EH (cell line): ENCODE measurements at places on chromosomes 6 and 20.

GRCh38 chr6:50305660-50306059 is 255.9 kb upstream of the DEFB112 start:
- DNase-seq: no peak

DNA sequence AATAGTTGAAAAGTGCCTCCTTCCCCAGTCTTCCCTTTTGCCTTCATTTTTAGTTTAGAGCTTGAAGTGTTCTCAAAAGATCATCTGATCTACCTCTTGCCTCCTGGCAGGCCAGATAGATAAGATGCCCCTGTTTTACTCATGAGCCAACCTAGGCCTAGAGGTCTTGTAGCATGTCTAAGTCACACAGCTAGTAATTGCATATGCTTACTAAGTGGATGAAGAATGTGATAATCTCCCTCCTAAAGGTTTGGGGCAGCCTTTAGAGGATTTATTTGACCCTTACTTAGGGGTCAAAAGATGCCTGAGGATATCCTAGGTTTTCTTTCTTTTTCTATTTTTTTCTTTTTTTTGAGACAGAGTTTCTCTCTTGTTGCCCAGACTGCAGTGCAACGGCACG is 2.1 kb downstream of the C6orf141 start:
- DNase-seq: no peak

DNA sequence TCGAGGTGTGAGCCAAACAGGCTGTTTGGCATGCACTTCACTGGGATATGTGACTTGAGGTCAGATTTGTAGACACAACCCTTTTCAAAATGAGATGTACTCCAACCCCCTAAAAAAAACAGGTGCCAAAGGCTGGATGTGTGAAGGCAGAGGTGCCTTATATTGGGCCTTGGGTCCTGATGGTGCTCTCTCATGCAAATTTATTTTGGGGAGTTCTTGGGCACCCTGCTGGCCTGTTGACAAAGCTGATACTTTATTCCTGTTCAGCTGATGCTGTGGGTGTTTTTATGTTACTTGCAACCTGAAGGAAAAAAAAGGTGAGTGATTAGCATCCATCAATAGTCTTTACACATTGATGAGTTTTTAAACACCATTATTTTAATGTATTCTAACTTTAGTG is 121.5 kb downstream of the DNAH8 start:
- no peak for DNase-seq

DNA sequence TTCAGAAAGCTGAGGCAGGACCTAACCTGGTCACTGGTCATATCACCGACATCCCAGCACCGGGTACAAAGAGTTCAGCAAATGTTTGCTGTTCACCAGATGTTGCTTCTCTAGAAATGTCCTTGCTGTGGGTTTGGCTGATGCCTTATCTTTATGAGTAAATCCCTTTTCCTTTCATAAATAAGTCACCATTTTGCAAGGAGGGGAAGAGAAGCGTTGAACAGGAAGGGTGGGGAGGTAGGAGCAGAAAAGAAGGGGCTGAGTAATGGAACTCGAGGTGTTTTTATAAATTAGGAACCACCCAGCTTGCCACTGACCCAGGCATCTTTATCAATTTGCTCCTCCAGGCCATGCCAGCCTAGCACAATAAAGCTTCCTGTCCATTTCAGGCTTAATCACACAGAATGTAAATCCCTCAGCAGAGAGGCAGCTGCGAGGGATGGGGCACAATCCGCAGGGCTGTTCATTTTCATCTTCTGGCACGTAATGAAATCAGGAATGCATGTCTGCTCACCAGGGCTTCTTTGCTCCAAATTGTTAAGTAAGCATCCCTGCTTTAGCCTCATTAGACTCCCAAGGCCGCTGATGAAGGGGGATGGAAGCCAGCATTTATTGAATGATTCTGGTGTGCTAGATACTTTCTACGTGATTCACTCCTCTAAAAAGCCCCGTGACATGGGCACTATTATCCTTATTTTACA is 371.9 kb upstream of the CHD6 start:
- no peak for DNase-seq

DNA sequence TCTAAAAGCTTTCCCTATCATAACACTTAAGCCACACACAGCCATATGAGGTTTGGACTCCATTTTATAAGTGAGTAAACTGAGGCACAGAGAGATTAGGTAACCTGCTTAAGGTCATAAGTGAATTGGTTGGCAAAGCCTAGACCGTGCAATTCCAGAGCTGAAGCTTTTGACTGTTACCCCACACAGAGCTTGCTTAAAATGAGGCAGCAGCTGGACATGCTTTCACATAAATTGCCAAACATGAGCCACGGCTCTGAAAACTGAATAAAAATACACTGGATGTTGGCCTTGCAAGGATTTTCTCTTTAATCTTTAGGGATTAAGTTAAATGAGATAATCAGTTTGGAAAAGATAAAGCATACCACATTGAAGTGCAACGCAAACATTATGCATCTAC is 2.5 kb downstream of the RIPOR2 start:
- DNase-seq: no peak

- no peak for DNase-seq
These were observed 3.9 kb downstream of the ACSS2 start for GRCh38 chr20:34880215-34880850.

DNA sequence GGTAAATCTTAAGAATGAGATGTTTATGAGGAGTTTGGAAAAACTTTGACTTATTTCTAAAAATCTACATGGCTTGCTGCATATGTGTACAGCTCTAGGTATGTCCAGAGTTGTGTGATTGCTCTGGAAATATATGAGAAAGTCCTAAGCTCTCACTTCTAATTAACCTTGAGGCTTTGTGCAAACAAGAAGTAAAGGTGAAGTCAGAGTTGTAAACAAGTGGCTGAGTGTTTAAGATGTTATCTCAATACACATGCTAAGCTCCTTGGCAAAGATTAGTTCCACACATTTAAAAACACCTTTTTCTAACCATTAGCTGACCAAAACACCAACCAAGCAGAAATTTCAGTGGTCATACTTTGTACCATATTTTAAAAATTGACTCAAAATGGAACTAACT is 684.2 kb downstream of the HTR1B start:
- no peak for DNase-seq

DNA sequence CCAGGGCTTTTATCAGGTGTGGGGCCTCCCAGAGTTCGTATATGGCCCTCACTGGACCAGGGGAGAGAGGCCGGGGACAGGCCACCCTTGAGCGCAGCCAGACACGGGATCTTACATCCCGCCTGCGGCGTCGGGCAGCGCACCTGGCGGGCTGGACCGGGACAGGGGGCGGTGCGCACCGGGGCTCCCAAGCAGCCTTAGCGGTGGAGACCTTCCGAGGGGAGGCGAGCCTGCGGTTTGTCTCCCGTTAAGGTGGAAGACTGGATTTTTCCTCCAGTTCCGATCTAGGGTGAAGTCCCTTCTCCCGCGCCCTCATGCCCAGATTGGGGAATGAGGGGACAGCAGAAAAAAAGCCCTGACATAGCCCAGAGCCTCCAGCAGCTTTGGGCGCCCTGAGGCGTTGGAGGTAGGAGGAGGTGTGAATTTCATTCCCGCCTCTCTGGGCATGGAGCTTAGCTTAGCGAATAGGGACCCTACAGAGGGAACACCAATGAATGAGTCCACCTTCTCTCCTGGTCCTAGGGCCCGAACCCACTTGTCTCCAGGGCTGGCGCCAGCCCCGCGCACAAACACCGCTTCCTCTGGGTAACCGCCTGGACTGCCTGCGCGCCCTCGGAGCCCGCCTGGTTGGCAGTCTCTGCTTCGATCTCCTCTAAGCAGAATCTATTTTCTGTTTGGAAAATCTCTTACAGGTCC is 6.7 kb upstream of the LAMP5 start:
- DNase-seq: no peak

- no peak for DNase-seq
These were observed 120.9 kb upstream of the RPS6KA2 start for GRCh38 chr6:166747644-166748595.
